ENCODE measurements at places on chromosomes 3 and 15.

GRCh38 chr3:48727511-48727910 is 10.5 kb upstream of the IP6K2 start:
- DNase-seq, result no peak

DNA sequence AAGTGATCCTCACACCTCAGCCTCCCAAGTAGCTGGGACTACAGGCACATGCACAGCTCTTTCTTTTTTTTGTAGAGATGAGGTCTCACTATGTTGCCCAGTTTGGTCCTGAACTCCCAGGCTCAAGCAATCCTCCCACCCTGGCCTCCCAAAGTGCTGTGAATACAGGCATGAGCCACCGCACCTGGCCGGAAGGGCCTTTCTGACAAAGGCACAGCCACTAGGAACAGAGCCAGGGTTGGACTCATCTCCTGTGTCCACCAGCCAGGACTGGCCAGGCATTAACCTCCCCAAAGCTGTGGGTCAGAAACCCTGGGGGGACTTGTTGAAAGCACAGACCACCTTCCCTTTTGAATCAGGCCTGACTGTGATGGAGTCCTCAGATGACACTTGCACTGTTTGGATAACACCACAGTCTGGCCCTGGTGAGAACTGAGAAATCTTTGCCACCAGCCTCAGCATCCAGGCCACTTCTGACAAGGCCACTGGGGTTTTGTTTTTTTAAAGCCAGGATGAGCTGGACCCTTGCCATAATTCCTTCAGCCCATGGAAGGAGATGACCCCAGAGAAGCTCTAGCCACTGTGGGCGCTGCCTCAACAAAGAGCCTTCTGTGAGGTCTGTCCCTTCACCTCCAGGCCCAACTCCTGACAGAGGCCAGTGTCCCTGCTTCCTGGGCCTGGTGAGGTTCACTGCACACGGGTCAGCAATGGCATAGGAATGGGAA is 4.8 kb downstream of the TKT start:
- no peak for DNase-seq

DNA sequence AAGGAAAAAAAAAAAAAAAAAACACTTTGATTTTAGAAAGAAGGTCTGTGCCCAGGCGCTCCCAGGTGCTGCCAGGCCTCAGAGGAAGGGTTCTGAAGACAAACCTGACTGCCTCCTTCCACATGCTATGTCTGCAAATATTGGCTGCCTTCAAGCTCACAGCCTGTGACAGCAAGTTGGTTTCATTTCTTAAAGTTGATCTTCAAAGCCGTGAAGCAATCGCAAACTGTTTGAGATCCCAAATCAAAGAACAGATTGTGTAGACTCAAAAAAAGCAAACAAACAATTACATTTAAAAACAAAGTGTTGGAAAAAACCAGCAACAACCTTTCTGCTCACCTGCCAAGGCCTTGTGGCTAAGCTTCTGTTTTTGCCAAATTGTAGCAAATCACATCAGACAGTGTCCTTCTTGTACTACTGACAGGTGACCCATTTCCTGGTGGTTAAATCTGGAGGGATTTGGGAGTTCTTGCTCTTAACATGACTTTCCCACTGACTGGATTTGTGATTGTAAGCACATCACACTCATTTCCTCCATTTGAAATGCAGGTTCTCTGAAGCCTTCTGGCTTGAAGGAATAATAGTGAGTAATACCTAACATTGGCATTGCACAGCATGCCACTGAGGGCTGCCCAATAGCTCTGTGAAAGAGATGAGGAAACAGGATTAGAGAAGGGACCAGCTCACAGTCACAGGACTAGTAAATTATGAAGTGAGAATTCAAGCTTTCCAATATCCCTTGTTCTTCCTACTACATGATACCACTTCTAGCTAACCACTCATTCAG is 502.4 kb downstream of the LPP start:
- DNase-seq, result no peak

GRCh38 chr3:55190331-55190730 is 262.5 kb upstream of the LRTM1 start:
- DNase-seq, result no peak

DNA sequence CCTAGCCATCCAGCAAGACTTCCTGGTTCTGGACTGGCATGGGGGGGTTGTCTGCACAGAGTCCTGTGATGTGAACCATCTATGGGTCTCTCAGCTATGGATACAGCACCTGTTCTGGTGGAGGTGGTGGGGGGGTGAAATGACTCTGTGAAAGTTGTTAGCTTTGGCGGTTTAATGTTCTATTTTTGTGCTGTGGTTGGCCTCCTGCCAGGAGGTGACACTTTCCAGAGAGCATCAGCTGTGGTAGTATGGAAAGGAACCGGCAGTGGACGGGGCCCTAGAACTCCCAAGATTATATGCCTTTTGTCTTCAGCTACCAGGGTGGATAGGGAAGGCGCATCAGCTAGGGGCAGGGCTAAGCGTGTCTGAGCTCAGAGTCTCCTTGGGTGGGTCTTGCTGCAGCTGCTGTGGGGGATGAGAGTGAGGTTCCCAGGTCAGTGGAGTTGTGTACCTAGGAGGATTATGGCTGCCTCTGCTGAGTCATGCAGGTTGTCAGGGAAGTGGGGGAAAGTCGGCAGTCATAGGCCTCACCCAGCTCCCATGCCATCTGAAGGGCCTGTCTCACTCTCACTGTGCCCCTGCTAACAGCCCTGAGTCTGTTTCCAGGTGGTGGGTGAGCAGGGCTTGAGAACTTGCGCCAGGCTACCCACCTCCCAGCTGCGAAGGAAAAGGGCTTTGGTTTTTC is 7.1 kb upstream of the LARS2 start:
- DNase-seq, result no peak

DNA sequence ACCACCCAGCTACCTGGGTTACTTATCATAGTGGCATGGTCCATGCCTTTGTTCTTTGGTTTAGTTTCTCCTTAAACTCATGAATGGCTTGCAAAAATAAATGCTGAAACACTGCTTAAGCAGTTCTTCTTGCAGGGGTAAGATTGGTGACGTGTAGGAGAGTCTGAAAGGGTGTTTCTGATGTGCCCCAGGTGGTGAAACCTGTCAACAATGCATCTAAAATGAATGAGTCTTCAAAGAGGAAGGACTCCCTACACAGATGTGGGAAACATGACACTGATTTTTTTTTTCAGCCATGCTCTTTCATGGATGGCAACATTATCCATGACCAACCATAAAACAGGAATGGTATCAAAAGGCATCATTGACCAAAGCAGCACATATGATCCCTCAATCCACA is 72.0 kb downstream of the KCNH8 start:
- no peak for DNase-seq

DNA sequence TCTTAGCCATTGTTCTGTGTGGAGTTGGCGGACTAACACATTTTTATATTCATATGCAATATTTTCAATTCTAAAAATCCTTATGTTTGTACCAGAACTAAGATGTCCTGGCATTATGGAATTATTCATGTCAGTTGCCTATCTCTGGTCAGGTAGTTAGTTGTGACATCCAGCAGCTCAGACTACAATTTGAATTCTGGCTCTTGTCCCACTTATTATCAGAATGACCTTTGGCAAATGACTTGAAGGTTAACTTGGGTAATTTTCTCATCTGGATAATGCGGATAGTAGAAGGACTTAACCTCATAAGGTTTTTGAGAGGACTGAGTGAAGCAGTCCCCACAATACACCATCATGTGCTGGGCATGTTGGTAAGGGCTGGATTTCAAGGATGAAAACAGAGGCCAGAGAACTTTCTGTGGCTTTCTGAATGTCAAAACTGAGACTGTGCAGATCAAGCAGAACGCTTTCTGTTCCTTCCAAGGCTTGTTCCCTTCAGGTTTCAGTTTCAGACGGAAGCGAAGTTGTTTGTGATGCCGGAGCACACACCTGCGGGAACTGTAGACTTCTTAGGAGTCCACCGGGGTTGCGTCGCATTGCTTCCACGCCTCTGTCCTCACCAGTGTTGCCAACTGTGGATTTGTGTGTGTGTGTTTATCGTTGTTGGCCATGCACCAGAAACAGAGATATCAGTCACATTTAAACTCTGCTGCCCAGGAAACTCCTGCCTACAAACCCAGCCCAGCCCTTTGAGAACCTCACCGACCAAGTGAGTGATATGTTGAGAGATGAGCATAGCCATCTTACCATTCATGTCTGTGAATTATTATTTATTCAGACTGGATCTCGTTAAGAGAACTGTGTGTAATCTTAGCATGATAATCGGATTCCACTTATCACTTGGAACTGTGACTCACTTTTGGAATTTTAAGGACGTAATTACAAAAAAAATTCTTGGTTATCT is 76.0 kb downstream of the PTPRG start:
- DNase-seq, result no peak

DNA sequence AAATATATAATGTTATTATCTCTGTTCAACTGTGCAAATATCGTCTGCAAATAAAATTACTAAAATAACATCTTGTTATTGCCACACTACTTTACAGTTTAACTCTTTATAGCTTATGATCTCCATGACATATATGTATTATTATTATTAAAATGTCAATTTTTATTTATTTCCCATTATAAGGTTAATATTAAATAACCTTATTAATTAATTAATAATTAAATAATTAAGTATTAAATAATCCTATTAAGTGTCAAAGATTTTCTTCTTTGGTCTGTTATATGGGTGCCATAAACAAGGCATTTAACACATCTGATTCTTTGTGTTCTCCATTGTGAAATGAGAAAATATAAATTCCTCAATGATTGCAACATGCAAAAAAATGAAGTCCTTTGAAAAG is 10.0 kb downstream of the BCHE start:
- DNase-seq, result no peak

DNA sequence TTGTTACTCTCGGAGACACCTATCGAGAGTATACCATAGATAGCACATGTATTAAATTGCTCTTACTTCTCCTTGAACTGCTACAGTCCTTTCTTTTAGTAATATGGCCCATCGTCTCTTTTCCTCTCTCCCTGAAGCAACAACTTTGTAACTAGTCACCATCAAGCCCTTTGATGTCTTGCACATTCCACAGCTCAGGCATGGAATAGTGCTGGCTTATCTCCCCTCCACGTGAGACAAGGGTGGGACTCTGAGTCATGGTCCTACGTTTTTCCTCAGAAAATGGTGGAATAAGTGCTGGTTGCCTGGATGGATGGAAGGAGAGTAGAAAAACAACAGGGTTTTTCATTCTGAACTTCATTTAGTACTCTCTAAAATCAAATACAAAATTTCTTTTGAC is 163.3 kb upstream of the MBNL1 start:
- no peak for DNase-seq

DNA sequence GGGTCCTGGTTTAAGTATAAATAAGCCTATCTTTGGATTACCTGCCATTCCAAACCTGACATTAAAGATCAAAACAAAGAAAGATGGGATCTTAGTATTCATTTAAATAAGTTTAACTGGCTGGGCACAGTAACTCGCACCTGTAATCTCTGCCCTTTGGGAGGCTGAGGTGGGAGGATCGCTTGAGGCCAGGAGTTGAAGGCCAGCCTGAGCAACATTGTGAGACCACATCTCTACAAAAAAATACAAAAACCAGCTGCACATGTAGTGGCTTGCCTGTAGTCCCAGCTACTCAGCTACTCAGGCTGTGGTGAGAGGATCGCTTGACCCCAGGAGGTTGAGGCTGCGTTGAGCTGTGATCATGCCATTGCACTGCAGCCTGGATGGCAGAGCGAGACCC is 176.9 kb downstream of the FNDC3B start:
- no peak for DNase-seq

DNA sequence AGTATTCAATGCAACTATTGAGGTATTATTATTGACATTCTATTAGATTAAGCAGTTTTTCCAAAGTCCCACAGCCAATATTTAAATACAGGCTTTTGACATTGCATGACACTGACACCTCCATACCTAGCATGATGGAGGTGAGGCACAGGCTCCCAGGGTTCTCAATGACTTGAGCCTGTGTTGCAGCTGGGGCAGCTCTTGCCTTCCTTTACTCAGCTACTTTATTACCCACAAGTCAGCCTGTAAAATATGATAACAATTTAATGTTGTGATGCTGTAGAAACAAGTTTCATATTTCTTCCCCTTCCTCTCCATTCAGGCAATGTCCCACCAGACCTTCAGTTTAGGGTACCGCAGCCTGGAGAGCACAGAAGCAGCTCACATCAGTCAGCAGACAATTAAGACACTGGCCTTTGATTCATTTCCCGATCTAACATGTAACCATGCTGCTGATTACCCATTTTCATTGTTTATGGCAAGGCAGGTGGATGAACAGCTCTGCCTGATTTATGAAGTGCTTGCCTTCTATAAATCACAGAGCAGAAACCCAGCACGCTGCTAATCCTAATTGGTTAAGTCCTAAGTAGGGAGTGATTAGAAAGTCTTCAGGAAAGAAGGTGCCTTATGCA is 826.1 kb downstream of the AGBL1 start:
- no peak for DNase-seq

DNA sequence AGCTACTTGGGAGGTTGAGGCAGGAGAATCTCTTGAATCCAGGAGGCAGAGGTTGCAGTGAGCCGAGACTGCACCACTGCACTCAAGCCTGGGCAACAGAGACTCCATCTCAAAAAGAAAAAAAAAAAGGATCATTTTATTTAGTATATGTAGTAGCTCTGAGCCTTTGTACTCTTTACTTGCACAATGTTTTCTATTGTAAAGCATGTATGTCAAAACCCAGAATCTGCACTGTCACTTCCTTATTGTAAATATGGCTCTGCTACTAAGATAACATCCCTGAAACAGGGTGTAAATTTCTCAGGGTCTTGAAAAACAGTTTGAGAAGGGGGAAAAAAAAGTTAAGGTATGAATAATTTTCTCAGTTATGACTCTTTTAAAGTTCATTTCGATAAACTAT is 35.1 kb downstream of the SLMAP start:
- DNase-seq, result no peak

DNA sequence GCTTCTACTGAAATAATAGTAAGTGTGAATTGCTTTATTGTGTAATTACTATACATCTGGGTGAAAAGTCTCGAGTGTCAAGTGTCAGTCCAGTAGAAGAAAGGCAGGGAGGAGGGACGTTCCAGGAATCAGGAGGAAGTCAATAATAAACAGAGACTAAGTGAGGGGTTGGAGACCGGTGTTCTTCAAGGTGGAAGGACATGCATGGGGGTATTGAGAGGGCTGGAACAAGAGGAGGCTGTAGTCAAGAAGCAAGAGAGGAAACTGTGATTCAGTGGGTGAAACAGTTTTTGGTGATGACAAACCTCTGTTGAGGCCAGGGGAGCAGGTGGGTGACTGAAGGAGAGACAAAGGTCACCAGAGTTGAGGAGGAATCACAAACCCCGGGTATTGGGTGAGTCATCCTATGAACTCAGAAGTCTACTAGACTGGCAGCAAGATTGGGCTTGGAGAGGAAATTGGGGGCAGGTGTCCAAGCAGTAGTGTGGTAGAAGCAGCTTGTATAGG is 11.6 kb upstream of the SCAMP5 start:
- no peak for DNase-seq

DNA sequence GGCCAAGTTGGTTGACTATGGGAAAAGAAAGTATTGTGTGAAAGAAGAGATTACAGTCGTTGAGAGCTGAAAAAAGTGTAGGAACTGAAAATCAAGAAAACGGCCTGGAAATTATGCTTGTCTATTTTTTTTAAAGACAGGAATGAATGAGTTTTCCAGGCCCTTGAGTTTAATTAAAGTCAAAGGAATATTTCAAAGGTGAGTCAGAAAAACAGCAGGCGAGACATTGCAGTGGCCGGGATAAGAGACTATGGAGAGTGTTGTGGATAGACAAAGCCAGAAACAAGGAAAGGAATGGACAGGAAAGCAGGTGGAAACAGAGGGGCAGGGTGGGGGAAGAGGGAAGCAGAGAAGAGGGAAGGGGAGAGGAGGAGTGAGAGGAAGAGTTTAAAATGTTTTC is 275.1 kb upstream of the LRTM1 start:
- no peak for DNase-seq
